ENCODE measurements at places on chromosomes 4 and X.
A peak's percentile ranks its signal among the peaks of the same experiment; 100 is the strongest.

- no peak for DNase-seq
Measured at GRCh38 chrX:12950851-12951594, 23.9 kb upstream of the TMSB4X start.

- DNase-seq, result no peak
Measured at GRCh38 chrX:3124031-3124430, 82.8 kb downstream of the ARSF start.

GRCh38 chrX:130172127-130172845, 524 bp downstream of the RAB33A start:
- no peak for DNase-seq

DNA sequence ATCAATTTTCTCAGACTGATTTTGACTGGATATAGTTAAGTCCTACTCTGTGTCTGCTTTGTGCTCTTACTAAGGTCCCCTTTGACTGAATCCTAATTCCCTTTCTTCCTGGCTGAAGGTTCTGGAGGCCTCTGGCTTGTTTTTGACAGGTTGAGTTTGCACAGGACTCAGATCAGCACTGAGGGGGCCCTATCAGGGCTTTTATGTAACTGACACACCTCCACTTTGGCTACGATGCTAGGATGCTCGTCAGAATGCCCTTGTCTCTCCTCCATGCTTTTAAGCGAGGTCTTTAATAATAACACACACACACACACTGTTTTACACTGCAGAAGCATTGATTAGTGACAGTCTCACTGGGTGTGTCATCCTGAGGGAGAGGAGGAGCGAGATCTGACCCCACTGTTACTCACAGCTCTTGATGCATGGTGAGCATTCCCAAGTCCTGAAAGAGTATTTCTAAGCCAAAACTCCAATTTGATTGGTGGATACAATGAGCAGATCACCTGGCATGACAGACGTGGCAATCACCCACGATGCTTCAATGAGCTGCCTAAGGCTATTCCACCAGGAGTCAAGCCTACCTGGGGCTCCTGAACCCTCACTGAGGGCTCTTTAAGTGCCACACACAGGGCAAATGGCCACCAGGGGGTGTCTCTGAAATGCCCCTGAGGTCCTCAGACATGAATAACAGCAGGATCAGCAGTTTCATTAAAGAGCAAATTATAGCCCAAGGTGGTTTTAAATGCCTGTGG, 130.4 kb upstream of the CPEB2 start:
- peak; percentile 8 for DNase-seq

GRCh38 chr4:98657531-98658286, 702 bp downstream of the TSPAN5 start:
- peak; percentile 23 for DNase-seq

DNA sequence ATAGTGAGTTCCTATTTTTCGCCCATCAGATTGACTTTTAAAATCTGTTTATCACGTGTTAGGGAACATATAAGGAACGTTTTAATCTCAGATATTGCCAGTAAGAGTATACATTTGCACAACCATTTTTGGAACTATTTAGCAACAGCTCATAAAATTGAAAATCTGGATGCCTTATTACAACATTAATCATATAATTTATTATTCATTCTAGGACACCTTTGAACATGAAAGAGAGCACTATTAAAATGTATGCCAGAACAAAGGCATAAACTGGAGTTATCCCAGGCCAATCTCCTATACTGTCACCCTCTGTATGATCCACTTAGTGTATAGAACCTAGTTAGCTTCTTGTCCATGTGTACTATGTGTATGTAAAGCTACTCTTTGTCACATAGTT, 579.0 kb upstream of the MAGEB2 start:
- DNase-seq, result no peak
